Cardiac muscle cell (in vitro differentiated cells and primary cell): ENCODE measurements at places on chromosomes 2 and 18. TPM values are rescaled to one million over a fixed set of nuclear protein-coding genes. Genes with fewer than 3 reads are reported as not detected.

DNA sequence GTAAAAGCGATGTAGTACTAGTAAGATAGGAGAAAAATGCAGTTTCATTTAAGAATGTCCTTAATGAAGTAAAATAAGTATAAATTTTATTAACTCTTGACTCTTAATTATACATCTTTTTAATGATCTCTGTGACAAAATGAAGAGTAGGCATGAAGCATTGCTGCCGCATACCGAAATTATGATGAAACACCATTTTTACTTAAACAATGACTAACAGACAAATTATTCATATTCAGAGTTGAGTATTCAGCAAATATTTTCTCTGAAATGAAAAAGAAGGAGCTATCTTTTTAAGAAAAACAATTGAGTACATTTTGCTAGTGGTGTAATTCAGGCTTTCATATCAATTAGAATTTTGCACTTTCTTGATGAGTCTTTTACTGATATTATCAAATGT is 150.6 kb upstream of the DOCK10 start:
- H3K4me3 ChIP-seq: no peak overlapping the region
- H3K27ac ChIP-seq: no peak overlapping the region
- no peaks in the 10 kb centered on the region for H3K36me3 ChIP-seq
- DNase-seq: peak; percentile 2
- H3K4me1 ChIP-seq: no peaks in the 10 kb centered on the region

MOB4 gene
- 26.4 and 33.0 TPM in 2 replicates for total RNA-seq

- peaks cover 8% of the 10 kb centered on the region for H3K27me3 ChIP-seq
- H3K36me3 ChIP-seq: no peaks in the 10 kb centered on the region
- no peak overlapping the region for H3K27ac ChIP-seq
- H3K4me1 ChIP-seq: no peaks in the 10 kb centered on the region
- DNase-seq: no peak
- no peak overlapping the region for H3K4me3 ChIP-seq
These were observed 44.8 kb upstream of the UBE2F start for GRCh38 chr2:237921967-237922492.

GRCh38 chr18:55119434-55119833 is 160.2 kb upstream of the CCDC68 start:
- no peaks in the 10 kb centered on the region for H3K27me3 ChIP-seq
- H3K4me1 ChIP-seq: no peaks in the 10 kb centered on the region
- peak; percentile 69 for DNase-seq
- H3K27ac ChIP-seq: no peak overlapping the region
- H3K4me3 ChIP-seq: no peak overlapping the region
- H3K36me3 ChIP-seq: no peaks in the 10 kb centered on the region

GRCh38 chr18:74310411-74310810 is 5.2 kb upstream of the C18orf63 start:
- no peaks in the 10 kb centered on the region for H3K36me3 ChIP-seq
- no peak overlapping the region for H3K27ac ChIP-seq
- no peaks in the 10 kb centered on the region for H3K4me1 ChIP-seq
- peak; percentile 56 for DNase-seq

- H3K4me1 ChIP-seq: peaks cover 13% of the 10 kb centered on the region
- H3K27ac ChIP-seq: no peak overlapping the region
- H3K27me3 ChIP-seq: no peaks in the 10 kb centered on the region
- DNase-seq: no peak
- H3K4me3 ChIP-seq: no peak overlapping the region
These were observed 39.7 kb upstream of the B3GNT7 start for GRCh38 chr2:231355508-231356465.

- DNase-seq: no peak
- peaks cover 5% of the 10 kb centered on the region for H3K4me1 ChIP-seq
- H3K4me3 ChIP-seq: no peak overlapping the region
- no peaks in the 10 kb centered on the region for H3K27me3 ChIP-seq
These were observed 50.4 kb upstream of the FZD5 start for GRCh38 chr2:207819839-207820784.

DNA sequence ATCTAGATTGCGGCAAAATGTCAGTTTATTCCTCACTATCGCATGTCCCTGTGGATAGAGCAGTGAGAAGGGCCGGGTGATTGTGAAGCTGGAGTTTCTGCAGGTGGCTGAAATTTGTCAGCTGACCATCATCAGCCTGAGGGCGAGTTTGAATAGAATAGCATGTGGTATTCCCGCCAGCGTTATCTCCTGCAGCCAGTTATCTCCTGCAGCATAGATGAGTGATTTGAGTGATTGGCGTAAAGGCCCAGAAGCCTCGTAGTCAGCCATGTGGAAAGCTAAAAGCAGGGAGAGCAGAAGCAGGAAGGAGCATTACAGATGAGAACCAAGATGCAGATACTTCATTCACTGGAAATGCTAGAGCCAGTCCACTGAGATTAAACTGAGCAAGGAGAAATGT is 65.5 kb downstream of the CABLES1 start:
- no peaks in the 10 kb centered on the region for H3K27me3 ChIP-seq
- no peak for DNase-seq
- H3K4me3 ChIP-seq: no peak overlapping the region
- no peaks in the 10 kb centered on the region for H3K36me3 ChIP-seq
- no peak overlapping the region for H3K27ac ChIP-seq
- peaks cover 13% of the 10 kb centered on the region for H3K4me1 ChIP-seq

REEP1 gene
- 14.6 and 22.7 TPM in 2 replicates for total RNA-seq

DNA sequence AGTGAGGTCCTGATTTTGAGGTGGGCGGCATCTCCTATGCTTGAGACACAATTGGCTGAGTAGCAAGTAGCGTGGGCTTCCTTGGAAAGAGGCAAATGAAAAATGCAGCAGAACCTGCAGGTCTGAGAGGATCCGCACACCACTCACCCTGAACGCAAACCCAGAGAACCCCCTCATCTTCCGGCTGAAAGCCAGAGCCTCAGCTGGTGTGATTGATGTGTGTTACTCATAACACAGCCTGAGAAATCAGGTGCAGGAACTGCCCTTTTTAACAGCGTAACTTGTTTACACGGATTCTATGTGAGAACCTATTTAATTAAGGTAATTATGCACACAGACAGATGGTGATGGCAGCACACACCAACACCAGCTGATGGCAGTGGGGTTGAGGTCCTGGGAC is 123.4 kb downstream of the MRO start:
- no peak for DNase-seq
- H3K27ac ChIP-seq: no peak overlapping the region
- peaks cover 33% of the 10 kb centered on the region for H3K4me1 ChIP-seq
- no peaks in the 10 kb centered on the region for H3K27me3 ChIP-seq
- no peak overlapping the region for H3K4me3 ChIP-seq

PAX8 gene
- not detected in 2 replicates for total RNA-seq

- no peaks in the 10 kb centered on the region for H3K27me3 ChIP-seq
- no peak for DNase-seq
- H3K4me3 ChIP-seq: no peak overlapping the region
- H3K4me1 ChIP-seq: peaks cover 30% of the 10 kb centered on the region
- no peaks in the 10 kb centered on the region for H3K36me3 ChIP-seq
- H3K27ac ChIP-seq: peak overlapping the region; percentile 91
These were observed 158.8 kb downstream of the DDX1 start for GRCh38 chr2:15750433-15750814.
